ENCODE measurements at places on chromosomes 2 and 18.

DNA sequence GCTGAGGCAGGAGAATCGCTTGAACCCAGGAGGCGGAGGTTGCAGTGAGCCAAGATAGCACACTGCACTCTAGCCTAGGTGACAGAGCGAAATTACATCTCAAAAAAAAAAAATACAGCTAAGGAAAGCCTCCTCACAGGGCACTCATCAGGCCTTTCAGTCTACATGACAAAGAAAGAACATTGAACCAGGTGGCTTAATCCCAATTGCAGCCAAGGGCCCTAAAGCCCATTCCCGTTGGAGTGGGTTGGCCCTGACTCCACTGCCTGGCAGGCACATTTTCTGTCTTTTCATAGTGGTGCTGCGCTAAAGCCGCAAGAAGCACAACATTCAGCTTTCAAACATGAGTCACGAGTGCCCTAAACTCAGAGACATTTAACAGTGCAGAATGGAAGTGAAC is 372.5 kb downstream of the RNF144A start:
- no peak for DNase-seq

- DNase-seq, result no peak
Observed at GRCh38 chr2:109692013-109692743, 78.0 kb downstream of the SOWAHC start.

GRCh38 chr2:19841918-19842693 is 59.7 kb downstream of the TTC32 start:
- DNase-seq, result no peak

GRCh38 chr2:23053601-23054000 is 331.4 kb upstream of the KLHL29 start:
- DNase-seq, result no peak

GRCh38 chr2:16686641-16687040 is 21.0 kb upstream of the CYRIA start:
- DNase-seq, result no peak

DNA sequence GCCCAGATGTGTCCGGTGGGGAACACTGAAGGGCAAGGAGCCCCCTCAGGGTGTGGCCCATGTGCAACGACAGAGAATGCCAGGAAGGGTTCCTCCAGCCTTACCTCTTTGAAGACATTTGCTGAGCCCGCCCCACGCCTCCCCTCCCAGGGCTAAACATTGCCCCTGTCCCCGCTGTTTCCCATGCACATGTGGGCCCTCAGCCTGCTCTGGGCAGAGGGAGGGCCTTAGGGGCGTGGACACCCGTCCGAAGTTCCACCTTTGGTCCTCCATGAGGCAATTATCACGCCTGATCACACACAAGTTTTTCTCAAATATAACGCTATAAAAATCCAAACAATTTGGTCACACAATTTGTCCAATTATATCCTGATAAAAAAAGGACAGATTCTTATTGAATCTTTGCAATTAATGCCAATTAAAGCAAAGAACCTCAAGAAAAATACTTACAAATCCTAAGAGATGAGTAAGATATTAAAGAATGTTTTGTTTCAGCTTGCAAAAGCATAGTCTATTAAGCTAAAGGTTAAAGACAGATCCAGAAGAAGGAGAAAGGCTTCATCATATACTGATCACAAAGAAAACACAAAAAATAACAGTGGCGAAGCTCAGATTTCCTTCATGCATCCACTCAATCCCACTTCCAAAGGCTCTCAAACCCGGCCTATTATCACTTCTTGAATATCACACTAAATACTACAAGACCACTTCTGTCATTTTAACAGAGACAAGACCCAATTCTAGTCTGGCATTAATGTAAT is 55.2 kb upstream of the LDLRAD4 start:
- DNase-seq, result no peak

GRCh38 chr2:102558463-102558862 is 60.9 kb upstream of the SLC9A2 start:
- DNase-seq, result no peak

GRCh38 chr2:60555066-60555782 is 1.8 kb upstream of the BCL11A start:
- DNase-seq, result no peak

- DNase-seq, result no peak
Observed at GRCh38 chr18:61589724-61590065, 256.5 kb downstream of the CDH20 start.

DNA sequence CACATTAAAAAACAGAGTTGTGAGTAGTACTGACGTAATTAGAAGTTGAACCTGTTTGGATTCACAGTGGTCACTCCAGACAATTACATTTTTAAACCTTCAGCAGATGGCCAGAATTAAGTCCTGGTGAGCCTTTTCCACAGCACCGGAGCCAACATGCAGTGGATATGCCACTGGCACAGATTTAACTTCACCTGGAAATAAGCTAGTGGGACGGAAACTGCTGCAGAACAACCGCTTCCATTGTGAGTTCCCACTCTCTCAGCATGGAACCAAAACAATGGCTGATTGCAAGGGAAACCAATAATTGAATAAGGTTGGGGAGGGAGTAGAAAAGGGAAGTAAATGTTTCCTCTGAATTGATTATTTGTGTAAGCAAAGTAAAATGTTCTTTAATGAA is 515.1 kb downstream of the STK39 start:
- no peak for DNase-seq

DNA sequence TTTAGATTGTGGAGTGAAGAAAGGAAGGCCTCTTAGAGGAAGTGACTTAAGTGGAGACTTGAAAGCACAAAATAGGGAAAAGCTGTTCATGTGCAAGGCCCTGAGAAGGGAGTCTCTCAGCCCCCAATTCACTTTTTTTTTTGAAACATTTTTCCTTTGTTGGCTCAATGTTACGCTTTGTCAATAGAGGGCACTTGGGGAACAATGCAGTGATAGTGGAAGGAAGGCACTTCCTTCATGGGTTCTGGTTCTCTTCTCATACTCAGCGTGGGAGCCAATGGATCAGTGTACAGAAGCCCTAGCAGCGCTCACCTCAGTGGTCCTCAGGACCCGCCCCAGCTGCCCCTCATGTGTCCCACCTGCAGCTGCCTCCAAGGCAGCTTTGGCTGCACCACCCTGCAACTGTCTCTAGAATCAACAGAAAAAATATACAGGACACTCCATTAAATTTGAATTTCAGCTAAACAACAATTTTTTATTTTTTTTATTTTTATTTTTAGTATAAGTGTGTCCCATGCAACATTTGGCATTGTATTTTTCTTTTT is 8.6 kb upstream of the C2orf42 start:
- no peak for DNase-seq

- DNase-seq, result no peak
Observed at GRCh38 chr2:195619590-195619989, 37.4 kb upstream of the SLC39A10 start.

DNA sequence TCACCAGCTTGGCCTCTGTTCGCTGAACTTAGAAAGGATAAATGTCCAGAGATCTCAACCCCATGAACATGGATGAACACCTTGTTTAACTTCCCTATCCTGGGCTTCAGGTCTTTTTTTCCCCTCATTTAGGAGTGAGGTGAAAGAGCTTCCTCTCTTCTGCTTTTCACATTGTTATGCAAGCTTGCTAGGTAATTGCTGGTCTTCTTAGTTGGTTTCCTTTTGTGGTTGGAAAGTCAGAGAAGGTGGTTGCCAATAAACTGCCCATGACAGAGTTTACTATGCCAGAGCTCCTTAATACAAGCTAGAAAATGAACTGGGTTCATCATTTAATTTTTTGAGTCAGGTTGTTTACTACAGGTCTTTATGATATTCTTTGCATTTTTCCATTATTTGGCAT is 16.6 kb downstream of the SLC9A4 start:
- DNase-seq, result no peak

GRCh38 chr2:64655018-64655664 is 1.4 kb upstream of the SERTAD2 start:
- DNase-seq, result no peak

- DNase-seq, result no peak
Observed at GRCh38 chr2:103353774-103354173, 591.9 kb downstream of the TMEM182 start.

DNA sequence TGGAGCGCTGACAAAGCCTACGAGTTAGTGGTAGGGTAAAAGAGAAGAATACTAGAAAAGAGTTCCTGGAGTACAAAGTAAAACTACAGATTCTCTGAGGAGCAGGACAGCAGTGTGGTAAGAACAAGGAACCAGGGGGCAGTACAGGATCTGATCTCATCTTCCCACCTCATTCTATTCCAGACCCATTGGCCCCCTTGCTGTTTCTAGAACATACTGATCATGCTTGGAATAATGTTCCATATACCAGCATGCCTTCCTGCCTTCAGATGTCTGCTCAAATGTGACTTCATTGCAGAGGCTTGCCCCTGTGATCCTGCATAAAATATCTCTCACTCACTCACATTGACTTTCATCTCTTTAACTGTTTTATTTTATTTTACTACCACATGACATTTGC is 19.3 kb downstream of the MSGN1 start:
- no peak for DNase-seq

GRCh38 chr2:73925853-73926492 is 707 bp upstream of the DGUOK start:
- DNase-seq, result no peak

GRCh38 chr2:123747326-123747725 is 277.8 kb upstream of the CNTNAP5 start:
- no peak for DNase-seq

DNA sequence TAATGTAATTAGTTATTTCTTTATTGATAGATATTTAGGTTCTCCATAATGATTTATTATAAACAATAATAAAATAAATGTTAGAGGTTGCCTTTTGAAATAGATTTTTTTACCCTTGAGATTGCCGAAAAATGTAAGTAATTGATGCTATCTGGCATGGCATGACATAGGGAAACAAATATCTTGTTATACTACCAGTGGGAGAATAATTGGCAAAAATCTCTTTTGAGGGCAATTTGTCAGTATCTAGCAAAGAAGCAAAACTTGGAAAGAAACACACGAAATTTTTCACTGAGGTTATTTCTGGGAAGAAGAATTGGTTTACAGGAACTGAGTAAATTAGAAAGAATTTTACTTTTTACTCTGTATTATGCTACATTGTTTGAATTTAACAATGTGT is 547.2 kb upstream of the SETBP1 start:
- no peak for DNase-seq

DNA sequence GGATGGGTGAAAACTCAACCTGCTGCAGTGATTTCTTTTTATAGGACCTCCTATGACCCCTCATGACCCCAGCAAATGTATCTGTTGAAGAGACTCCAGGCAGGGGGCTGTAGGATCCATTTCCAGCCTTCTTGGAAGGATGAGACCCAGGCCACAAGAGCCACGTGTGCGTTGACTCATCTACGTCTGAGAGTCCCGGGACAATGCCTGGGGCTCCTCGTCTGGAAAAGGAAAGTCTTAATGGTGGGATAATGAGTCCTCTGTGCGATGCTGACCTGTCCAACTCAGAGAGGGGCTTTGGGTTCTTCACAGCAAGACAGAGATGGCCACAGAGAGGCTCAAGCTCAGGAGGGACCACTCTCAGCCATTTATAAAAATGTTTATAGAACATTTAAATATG is 80.8 kb downstream of the SMIM21 start:
- DNase-seq, result no peak

GRCh38 chr2:120005834-120006521 is 6.9 kb upstream of the EPB41L5 start:
- DNase-seq, result no peak

GRCh38 chr2:212580117-212580516 is 41.5 kb upstream of the ERBB4 start:
- DNase-seq, result no peak

DNA sequence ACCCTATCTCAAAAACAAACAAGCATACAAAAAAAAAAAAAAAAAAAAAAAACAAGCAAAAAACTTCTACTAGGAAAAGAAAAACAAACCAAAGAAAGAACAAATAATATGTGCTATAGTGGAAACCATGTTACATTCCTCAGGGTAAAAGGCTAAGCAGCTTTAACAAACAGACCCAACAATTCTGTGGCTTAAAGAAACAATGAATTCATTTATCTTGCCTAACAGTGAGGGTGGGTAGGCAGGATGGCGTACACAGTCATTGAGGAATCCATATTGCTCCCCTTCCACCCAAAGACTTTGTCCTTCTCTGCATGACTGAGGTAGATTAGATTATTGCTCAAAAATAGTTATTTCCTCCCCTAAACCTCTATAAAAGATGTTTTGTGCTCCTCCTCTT is 63.1 kb upstream of the ITGA6 start:
- DNase-seq, result no peak

DNA sequence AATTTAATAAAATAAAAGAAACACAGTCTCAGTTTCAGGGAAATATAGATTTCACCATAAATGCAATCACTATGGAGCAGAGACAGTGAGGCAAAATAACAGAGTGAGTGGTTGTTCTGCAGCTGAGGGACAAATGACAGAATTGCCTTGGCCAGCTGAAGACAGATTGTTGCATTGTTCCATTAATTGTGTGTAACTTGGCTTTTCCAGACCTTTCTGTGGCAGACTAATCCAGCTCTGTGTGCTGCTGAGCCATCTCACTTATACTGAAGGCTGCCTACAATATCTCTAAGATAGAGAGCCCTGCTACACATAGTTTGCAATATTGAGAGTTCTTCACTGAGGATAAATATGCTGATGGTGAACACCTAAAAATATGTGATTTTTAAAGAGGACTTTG is 11.5 kb downstream of the LRRTM1 start:
- DNase-seq, result no peak

GRCh38 chr2:216206821-216207220 is 97.7 kb downstream of the XRCC5 start:
- DNase-seq, result no peak
